Stimulated activated CD4-positive, alpha-beta T cell treated with anti-CD3 and anti-CD28 coated beads, TNF-alpha, amount 100 ng/mL, for 1 hour (primary cell): ENCODE measurements at places on chromosomes 1 and 21.

- no peak for DNase-seq
Measured at GRCh38 chr21:34941162-34941561, 107.9 kb downstream of the RUNX1 start.

- DNase-seq = no peak
Measured at GRCh38 chr1:201808633-201808990, 20.3 kb upstream of the IPO9 start.

GRCh38 chr1:248599396-248599795 is 1.9 kb upstream of the OR2T10 start:
- DNase-seq = no peak

DNA sequence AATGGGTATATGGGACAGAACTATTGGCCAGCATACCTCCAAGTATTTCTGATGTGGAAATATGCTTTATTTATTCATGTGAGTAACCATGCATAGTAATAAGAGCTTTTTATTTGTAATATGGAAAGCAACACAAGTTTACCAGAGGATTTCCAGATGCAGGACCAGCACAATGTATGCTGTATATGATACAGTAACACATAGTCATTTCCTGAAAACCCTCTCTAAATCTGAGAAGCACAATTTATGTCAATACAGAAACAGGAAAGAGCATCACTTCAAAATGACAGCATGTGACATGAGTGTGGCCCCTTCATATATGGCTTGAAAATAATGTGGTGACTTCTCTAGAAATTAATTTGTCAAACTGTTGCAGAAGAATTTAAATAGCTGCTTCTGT is 1134.7 kb upstream of the ADGRL2 start:
- no peak for DNase-seq

GRCh38 chr1:184296466-184297243 is 90.2 kb upstream of the C1orf21 start:
- no peak for DNase-seq

- DNase-seq = no peak
Measured at GRCh38 chr1:84876353-84876752, 16.7 kb downstream of the LPAR3 start.

DNA sequence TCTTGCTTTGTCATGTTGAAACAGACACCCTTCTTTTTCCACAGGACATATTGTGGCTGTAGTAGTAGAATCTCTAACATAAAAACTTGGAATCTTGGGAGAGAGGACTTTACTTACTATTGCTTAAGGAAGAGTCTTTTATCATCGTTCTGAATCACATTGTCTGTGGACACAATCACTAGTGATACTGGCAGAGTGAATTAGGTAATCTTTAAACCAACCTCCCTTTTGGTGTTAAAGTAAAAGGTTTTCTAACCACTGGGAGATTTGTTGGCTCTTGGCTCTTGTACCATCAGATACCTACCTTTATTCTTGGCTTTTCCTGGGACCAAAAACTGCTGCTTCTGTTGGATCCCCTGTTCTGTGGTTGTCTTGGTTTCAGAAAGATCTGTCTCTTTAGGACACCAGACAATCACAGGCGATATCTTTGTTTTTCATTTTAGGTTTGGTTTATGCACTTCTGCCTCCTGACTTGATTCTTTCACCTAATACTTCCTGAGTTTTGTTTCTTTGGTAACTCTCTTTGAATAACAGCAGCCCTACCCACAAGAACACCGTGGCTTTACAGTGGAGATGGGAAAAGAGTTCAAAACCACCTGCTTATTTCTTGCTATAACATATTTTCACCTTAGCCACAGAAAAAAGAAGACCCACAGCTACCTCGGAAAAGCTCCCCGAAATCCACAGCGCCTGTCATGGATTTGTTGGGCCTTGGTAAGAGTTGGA is 36.6 kb upstream of the ZFP69B start:
- no peak for DNase-seq

GRCh38 chr21:28447462-28447861 is 545.2 kb downstream of the LTN1 start:
- DNase-seq = no peak

DNA sequence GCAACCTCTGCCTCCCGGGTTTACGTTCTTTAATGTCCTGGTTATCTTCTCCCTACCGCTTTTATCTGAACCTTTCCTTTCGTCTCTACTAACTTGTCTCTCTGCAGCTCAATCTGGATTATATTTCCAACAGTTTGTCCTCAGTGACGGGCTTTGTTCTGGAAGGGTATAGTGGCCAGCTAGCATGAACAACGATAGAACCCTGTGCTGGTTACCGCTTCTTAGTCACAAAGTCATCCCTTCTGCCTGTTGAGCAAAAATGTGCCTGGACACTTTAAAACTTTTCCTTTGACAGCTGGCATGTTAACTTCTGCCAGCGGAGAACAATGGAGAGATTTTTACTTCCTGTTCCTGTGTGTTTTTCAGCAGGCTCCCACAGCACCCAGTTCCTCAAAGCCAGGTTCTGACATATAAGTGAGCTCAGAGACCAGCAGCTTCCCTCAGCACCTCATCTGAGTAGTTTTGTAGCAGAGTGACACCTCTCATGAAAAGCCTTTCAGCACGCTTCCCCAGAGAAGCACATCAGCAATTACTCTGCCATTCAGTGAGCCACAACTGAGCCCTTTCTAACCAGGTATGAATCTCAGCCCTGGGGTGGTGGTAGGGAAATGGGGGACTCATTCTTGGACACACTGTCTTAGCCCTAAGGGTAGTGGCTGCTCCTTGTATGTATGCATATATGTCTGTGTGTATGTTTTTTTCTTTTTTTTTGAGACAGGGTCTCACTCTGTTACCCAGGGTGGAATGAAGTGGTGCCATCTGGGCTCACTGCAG is 23.6 kb upstream of the CCDC17 start:
- no peak for DNase-seq

DNA sequence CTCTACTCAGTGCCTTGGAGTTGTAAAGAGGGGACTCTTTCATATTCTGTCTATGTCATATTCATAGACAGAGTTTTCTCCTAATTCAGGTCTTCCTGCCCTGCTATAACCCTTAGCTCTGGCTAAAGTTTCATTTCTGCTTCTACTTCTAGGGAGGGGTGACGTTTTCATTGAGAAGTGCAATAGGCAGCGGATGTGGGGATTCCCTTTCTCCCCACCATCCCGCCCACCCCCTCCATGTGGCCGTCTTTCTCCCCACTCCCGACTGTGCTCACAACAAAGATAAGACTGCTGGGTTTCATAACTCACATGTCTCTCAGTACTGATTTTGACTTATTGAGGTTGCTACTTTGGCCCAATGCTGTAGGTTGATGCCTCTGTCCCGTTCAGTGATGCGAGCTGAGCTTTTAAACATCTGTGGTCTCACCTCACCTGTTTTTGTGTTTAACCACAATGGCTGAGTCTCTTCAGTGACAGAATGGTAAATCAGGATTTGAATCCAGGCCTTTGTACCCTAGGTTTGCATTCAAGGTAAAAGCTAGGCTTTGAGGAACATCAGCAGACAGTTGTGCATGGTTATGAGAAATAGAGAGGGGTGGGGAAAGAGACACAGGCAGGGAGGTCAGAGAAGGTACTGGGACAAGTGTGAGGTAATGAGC is 7.8 kb upstream of the KIF14 start:
- DNase-seq = no peak

DNA sequence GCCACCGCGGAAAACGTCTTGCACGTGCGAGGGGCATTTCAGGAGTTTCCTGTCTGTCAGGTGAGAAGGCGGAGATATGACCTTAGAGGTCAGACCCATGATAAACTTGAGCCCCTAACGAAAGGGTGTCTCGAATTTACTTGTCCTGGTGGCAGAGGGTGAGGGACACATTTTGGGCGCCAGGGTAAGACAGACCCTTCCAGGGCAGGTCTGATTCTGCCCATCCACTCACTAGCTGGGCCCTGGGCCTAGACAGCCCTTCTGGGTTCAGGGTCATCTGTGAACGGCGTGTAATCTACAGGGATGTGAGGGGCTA is 395 bp upstream of the CSRP1 start:
- no peak for DNase-seq

DNA sequence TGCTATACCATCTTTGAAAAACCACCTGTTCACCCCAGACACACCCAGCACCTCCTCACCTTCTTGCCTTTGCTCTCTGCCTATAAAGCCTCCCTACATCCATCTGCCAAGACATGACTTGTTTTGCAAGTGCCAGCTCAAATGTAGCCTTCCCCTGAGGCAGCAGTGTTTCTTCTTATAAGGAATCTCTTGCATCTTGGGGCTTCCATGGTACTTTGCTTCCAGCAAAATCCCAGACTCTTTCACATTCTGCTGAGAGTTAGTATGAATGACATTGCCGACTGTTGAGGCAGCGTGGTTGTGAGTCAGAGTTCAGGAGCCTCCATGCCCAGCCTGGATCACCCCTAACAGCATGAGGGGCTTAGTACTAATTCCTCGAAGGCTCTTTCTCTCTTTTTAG is 217.4 kb upstream of the RUNX1 start:
- DNase-seq = no peak

DNA sequence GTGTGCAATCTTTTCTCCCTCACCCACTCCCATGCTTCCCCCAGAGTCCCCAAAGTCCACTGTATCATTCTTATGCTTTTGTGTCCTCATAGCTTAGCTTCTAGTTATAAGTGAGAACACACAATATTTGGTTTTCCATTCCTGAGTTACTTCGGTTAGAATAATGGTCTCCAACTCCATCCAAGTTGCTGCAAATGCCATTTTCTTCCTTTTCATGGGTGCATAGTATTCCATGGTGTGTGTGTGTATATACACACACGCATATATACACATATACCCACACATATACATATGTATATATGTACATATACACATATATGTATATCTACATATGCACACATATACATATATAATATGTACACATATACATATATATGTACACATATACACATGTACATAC is 69.3 kb downstream of the ERG start:
- DNase-seq = no peak

- DNase-seq = no peak
Measured at GRCh38 chr1:201014816-201015200, 8.7 kb downstream of the KIF21B start.

GRCh38 chr1:152752225-152752624 is 5.6 kb upstream of the KPRP start:
- no peak for DNase-seq

- no peak for DNase-seq
Measured at GRCh38 chr1:113783254-113784103, 24.2 kb upstream of the PHTF1 start.

DNA sequence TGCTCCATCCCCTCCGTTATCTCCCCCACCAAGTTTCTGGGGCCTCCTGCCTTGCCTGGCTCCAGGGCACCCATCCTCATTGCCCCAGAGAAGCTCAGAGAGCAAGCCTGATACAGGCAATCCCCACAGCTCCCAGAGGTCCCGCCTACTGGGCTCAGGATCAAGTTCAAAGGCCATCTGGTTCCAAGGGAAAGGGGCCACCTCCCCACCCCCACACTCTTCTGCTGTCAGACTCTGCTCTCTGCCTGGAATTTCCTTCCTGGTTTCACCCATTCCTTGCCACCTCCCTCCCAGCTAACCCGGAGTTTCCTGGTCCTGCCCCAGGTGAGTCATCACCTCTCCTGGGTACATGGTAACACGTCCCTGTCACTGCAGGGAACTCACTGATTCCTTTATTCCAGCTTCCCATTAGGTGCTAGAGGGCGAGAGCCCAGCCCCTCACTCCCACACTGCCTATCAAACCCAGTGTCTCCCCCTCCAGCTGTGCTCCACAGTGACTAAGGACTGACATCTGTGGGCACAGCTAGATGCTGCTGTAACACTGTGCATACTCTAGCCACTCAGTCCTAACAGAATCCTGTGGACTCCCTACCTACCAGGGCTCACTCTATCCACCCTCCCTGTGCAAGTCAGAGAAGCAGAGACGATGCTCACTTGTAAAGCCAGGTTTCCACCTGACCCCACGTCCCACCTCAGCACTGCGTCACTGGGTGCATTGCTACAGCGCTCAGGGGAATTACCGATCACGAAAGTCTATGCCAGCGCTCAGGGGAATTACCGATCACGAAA is 21.8 kb downstream of the RSPH1 start:
- DNase-seq = no peak

- peak; percentile 39 for DNase-seq
Measured at GRCh38 chr1:202807926-202808757, at the start of gene KDM5B. Gene KDM5B, minus strand, starts transcription at chr1:202808421. Its CDS starts 116 bp downstream, at chr1:202808305.
